Cerebellar cortex (tissue), 1 donor: ENCODE measurements at places on chromosomes 7 and 10.

DNA sequence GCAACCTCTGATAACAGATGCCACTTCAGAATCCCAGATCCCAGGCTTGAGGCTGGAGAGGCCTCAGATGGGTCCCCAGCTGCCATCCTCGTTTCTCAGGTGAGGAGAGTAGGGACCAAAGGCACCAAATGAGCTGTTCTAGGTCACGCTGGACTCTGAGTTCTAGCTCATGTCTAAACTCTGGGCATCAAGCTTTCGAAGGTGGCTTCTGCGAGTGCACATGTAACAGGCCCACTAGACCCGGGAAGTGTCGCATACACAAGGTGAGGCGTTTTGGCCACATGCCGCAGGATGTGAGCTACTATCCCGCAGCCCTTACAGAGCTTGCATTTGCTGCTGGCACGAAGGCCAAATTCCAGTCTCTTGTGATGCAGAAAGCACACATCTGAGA lies 355.1 kb upstream of the SHH start:
- DNase-seq = no peak

DNA sequence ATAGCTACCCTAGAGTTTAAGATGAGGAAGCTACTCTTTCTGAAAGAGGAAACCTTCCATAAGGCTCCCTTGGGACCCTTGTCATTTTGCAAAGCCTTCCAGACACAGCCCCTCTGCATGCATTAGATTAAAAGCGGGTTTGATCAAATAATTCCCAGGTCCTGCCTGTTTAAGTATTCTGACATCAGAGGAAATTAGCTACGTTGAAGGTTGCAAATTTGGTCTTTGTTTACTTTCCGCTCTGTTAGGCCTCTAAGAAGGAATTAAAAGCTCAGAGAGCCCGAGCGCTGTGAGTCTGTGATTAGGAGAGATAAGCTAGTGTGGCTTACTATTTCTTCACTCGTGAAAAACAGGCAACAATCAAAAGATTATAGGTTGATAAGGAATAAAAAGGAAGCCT lies 1.4 kb upstream of the THSD7A start:
- no peak for DNase-seq

DNA sequence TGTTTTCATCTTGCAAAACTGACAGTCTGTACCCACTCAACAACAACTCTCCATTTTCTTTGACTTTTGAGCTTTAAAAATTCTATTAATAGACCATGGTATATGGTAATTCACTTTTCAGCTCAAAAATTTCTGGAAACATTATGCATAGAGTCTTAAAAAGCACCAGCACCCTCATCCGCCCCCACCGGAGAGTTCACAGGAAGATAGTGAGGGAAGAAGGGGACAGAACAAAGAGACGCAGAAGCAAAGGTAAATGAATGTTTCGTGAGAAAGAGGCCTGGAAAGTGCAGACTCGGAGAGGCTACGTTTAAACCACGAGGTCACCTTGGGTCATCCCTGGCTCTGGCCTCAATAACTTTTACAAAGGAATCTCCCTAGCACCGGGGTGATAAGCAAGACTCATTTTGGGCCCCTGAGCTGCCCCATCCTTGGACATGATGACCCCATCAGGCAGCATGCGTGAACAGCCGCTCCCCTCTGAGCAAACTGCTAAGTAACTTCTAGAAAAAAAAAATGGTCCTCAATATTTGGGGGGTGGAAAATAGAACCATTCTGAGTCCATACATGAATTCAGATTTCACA lies 96.3 kb downstream of the CPXM2 start:
- no peak for DNase-seq

- no peak for DNase-seq
These were observed 412.4 kb upstream of the NRP1 start for GRCh38 chr10:33746836-33747268.

GRCh38 chr7:157671358-157672255 lies 334.8 kb downstream of the DNAJB6 start:
- DNase-seq = no peak

DNA sequence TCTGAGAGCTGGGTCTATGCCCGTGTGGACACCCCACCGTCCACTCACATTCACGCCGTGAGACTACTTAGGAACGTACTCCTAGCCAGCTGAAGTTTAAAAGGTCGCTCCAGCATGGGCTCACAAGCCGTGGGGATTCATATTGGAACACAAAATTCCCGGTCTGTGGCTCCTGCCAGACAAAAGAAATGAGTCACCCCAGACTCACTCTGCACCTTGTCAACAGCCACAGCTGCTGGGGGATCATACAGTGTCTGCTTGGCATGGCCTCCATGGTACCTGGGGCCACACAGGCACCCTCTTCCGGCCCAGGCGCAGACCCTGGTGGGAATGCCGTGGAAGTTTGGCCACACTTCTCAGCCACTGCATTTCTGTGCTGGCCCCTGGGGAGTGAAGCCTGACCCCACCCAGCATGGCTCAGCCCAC lies 228.4 kb downstream of the DNAJB6 start:
- no peak for DNase-seq

- no peak for DNase-seq
These were observed 4.1 kb downstream of the EMX2 start for GRCh38 chr10:117546581-117547015.

GRCh38 chr10:2920168-2920567 lies 147.2 kb upstream of the PFKP start:
- no peak for DNase-seq

DNA sequence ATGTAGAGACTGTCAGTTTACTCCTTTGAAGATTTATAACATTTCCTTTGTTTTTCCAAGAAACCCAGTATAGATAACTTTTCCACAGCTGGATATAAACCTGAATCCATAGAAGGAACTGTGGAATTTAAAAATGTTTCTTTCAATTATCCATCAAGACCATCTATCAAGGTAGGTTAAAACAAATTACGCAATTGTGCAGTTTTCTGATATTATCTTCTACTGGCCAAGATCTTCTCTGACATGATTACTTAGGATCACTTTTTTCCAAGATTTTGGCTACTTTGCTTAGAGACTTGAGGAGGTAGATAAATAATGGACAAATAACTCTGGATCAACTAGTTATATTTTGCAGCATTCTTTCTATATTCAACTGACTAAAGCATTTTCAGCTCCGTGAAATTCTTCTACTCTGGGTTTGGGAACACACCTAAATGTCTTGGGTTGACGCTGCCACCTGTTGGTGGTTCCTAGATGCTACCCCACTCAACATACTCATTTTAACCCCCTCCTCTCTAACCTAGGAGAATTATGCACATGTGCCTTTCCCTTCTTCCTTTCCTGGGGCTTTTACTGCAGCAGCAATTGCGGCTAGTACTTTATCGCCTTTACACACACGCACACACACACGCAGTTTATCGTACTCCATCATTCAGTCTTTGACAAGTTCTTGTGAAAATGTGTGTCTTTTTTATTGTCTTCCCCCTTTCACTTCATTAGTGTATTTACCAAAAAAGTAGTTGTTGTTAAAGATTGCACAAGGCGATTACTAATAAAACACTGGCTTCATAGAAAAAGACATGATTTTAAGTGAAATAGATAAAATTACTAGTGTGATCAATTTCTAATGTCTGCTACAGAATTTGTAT lies 32.7 kb downstream of the ABCB5 start:
- DNase-seq = peak; percentile 10

GRCh38 chr7:43278088-43278644 lies 165.7 kb downstream of the HECW1 start:
- no peak for DNase-seq

GRCh38 chr10:86976362-86977056 lies 8.2 kb downstream of the ADIRF start:
- no peak for DNase-seq

- peak; percentile 90 for DNase-seq
These were observed 52.5 kb downstream of the PROSER2 start for GRCh38 chr10:11875494-11876281.

GRCh38 chr7:103127006-103127405 lies 21.9 kb downstream of the NAPEPLD start:
- no peak for DNase-seq

DNA sequence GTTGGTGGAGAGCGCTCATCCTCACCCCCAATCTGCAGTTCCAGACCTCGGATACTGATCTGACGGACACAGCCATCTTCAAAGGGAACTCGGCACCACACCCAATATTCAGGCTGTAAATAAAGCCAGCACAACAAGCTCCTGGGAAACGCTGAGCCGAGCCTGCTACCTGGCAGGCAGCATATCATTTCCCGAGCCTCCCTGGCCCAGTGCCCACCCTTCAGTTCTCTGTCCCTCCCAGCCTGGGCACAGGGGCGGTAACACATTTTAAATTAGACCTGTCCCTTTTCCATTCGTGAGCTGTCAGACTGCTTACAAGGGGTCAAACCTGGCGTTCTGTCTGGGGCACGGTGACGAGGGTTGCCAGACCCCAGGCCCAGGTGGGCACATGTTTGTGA lies 250.5 kb downstream of the ARHGAP12 start:
- peak; percentile 24 for DNase-seq

GRCh38 chr7:1114088-1114487 lies 26.2 kb downstream of the GPER1 start:
- DNase-seq = no peak

- no peak for DNase-seq
These were observed 500.9 kb downstream of the NEBL start for GRCh38 chr10:20396205-20396604.

- DNase-seq = no peak
These were observed 2.3 kb downstream of the CDH23 start for GRCh38 chr10:71398976-71399375.

DNA sequence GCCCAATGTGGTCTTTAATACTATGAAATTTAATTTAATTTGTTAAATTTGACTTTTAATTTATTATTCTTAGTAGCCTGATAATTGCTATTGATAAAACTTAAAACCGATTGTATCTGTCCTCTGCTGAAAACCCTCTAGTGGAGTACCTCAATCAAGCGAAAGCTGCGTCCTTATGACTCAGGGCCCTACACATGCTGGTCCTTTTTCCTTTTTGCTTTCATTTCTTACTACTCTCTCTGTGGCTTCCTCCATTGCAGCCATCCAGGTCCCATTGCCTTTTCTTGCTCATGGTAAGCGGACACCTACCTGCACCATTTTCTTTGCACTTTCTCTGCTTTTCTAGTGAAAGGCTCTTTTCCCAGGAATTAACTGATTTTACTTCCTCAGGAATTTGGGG lies 301.1 kb downstream of the INHBA start:
- no peak for DNase-seq

DNA sequence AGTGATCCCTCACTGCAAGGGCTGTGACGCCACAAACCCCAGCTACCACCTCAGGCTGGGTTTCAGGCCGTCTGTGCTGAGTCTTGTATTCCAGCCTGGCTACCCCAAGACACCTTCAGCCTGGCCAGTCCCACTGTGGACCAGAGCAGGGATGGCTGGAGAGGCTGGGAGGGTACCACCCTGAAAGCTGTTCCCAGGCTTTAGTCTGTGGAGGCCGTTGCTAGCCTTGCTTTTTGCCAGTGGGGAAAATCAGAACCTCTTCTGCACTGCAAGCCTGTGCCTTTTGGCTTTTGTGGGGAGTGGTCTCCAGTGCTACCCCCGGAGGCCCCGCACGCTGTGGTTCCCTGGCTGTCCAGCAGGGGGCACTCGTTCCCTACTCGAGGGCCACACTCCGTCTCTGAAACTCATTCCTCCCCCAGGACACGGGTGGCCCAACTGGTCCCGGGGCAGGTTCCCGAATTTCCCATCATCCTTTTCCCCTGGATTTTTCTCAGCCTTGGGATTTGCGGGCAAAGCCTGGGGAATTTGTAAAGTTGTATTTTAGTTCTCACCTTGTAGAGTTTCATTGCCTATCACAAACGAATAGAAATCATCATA lies 128.4 kb upstream of the BTBD16 start:
- peak; percentile 24 for DNase-seq

DNA sequence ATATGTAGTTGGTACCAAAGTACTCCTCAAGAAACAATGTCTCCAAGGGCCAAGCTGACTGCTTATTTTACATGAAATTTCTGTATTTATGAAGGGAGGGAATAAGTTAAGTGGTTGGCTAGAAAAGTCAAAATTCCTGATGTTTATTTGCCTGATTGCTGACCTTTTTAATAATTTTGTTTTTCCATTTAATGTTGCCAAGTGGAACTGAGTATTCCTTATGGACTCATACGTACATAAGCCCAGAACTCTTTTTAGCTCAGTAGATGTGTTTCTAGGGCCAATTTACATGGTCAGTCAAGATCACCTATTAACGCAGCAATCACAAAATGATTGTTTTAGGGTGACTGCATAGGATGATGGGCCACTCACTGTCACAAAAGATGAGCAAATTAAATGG lies 78.3 kb upstream of the FZD8 start:
- DNase-seq = no peak

GRCh38 chr7:127809261-127809702 lies 157.3 kb downstream of the SND1 start:
- DNase-seq = no peak

DNA sequence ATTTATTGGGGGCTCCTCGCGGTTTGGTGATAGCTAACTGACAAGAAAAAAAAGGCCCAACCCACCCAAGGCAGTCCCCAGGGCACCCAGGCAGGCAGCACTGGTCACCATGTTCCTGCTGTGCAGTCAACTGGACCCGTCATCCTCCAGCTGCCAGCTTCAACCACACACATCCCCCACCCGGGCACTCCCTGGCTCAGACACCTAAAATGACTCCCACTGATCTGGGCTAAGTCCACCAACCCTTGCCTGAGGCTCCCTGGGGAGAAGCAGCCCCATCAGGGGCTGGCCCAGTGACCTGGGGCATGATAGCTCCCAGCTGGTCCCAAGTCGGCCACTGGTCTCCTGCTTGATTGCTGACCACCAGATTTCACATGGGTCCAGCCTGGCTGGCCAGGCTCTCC lies 161.8 kb downstream of the NRF1 start:
- DNase-seq = no peak

GRCh38 chr7:134767520-134768168 lies 11.8 kb upstream of the CALD1 start:
- DNase-seq = no peak

DNA sequence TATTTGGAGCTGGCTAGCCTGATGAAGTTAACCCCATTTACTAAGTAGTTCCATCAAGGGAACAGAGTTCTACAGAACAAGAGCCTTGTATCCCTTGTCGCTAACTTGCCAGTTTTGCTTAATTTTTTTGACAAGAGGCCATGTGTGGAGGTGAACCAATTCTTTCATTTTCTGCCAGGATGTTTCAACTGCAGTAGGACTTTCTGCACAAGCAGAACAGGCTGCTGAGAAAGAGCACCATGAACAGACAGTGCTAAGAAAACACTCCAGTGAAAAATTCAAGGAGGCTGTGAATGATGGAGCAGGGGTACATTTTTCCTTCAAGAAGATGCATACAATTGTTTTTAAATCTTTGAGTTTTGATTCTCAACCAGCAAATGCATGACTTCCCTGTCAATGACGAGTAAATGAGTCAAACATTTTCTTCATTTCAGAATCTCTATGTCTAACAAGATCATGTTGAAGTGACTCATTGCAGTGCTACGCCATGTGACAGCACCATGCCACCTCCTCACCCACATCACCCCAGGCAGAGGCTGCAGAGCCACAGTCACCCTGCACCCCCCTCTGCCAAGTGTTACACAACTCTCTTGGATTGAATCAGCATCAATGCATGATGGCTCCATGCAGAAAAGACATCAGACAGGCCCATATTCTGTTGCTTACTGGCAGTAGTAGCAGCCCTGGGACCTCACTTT lies 193.1 kb downstream of the COBL start:
- no peak for DNase-seq

GRCh38 chr7:193481-194251 lies 1.3 kb downstream of the FAM20C start:
- peak; percentile 30 for DNase-seq
